ENCODE measurements at places on chromosomes 13 and 19.

- no peak for DNase-seq
These were observed 33.2 kb downstream of the DPF1 start for GRCh38 chr19:38190793-38191192.

DNA sequence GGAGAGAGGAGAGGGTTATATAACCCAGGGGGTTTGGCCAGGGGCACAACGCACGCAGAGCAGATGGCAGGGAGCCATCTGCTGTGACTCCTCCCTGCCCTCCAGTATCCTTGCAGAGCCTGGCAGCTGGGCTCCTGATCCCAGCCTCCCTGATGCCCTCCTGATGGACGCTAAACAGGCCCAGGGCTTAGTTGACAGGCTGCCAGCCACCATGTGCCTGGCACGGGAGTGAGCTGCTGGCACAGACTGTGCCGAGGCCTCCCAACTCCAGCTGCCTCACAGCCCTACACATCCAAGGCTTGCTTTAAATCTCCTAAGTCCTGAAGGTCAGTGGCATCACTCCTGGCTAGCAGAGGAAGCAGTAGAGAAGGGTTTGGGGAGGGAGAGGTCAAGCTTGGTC lies 16.7 kb downstream of the SYDE1 start:
- no peak for DNase-seq

DNA sequence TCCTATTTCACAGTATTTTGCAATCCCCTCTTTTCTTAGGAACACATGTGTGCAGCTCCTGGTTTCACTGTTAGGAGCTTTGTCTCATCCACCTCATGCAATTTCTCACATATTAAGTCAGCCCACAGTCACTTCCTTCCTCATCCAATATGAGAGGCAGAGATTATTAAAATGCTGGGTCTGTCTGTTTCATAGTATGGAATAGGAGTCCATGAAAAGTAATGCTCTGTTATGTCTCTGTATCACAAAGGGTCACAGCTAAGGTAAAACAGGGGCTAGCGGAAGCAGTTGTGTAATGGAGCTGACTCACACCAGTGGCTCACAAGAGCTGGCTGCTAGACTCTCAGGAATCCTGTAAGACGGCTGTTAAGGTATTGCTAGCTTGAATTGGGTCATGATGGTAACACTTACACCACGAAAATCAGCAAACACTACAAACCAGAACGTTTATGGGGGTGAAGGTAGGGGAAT lies 216.5 kb downstream of the EFNB2 start:
- DNase-seq: peak; percentile 20

- no peak for DNase-seq
These were observed 31.8 kb upstream of the ADGRE5 start for GRCh38 chr19:14349426-14349825.

DNA sequence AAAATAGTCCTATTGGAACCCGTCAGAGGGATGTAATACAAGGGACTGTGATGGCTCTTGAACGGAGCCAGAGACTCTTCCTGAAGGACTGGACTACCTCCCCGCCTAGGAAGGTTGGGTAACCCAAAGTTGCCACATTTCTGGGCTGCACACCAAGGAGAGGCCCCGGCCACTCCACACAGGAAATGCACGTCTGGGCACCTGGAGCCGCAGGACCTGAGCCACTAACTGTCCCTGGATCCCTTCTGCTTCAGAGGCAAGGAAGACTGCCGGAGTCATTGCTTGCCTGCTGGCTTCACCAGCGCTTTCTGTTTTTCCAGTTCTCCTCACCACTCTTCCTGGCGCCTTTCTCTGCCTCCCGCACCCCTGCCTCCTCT lies 1.2 kb upstream of the FLT1 start:
- no peak for DNase-seq

DNA sequence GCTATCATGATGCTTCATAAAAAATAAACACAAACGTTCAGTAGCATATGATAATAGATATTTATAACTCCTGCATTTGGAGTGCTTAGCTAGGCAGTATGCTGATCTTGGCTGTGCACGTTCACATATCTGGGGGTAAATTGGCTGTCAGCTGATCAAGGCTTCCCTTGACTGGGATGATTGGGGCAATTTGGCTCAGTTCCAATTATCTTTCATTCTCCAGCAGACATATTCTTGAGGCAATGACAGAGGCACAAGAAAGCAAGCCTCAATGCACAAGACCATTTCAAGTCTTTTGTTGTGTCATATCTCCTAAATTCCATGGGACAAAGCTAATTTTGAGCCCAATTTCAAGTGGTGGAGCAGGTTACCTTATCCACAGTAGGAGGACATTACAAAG lies 142.0 kb downstream of the DLEU7 start:
- DNase-seq: no peak

DNA sequence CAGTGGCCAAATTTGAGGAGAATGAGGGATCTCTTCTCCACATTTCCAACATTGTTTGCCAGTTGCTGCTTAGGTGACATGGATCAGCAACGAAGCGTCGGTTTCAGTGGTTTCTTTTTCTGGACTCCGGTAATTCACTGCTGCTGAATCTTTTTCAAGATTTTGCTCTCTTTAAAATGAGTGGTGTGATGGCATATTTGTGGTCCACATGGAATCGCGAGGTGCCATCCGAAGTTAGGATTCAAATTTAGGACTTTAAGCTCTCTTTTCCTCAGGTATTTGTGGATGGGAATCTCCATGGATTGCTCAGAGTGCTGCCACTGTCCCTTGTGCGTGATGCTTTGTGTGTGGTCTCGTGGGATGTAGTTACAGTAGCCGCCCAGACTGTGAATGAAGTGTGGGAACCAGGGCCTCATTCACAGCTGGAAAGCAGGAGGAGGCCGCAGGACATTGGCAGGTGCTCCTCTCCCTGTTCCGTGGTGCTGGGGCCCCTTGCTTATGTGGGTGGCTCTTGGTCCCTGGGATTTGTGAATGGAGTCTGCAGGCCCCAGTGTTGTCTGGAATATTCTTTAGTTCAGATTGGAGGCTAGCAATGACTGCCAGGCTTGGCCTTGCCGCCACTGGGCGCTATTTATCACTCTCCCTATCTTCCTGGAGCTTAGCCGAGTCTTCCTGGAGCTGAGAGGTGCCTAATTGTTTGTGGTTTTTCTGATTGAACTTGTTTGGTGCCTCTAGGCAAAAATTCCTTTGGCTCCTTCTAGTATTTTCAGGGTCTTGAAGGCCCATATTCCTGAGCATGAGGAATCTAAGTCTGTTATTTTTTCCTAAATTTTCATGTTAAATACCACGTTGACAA lies 1.5 kb downstream of the ILF3 start:
- DNase-seq: no peak

DNA sequence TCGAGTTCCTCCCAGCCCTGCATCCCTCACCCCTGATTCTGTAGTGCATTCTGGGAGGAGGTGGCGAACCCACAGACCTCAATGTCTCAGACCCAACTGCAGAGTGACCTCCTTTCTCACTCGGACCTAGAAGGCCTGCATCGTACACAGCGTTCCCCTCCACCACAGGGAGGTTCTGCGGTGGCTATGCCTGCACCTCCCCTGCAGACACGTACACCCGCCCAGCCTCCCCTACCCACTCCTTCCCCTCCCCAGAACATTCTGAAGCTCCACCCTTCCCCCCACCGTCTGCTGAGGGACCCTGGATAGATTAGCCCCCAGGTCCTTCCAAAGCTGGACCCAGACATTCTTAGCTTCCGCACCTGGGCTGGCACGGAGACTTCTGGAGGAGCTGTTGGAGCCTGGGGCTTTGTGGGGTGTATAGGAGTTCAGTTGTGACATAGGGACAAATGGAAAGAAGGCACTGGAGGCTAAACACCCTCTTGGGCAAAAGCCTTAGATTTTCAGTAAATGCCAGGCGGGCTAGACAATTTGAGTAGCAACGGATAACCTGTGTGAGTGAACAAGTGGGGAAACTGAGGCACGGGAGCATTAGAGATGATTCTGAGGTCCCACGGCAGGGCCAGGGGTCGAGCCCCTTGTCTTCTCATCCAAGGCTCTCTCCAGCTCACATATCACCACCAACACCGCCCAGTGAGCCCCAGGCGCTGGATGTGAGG lies 420 bp upstream of the FSD1 start:
- DNase-seq: no peak

GRCh38 chr19:53961523-53962356 lies 997 bp upstream of the CACNG8 start:
- no peak for DNase-seq

DNA sequence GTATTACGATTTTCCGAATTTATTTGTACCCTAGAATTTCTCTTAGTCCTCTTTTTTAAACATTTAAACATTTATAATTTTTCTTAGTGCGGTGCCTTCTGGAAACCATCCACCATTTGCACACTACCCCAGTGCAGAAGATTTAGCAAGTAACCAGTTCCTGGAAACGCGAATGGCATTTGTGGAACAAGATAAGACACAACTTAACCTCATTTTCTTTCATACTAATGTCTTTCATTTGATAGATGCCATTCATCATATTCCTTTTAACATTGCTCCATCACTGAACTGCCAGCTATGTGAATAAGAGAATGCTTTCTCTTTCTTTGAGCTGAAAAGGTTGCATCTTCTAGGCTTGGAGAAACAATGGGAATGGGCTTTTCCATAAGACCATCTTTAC lies 6.8 kb downstream of the FRY start:
- DNase-seq: no peak

- DNase-seq: no peak
These were observed 43.8 kb downstream of the ZNRF4 start for GRCh38 chr19:5498830-5499550.

DNA sequence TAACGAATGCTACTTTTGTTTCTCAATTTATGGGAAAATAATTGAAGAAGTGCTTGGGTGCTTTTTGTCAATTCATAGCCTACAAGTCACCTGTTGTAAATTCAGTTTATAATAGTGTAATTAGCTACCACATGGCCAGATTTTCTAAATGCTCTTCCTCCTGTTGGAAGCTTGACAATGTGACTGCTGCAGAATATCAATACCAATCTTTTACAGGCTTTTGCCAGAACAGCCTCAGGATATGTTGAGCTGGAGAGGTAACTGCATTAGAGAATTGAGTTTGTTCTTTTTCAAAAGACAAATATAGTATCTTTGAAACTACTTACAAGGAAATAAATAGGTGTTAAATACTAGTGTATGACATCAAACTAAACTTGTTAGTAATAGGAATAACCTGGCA lies 277.8 kb downstream of the POU4F1 start:
- no peak for DNase-seq

- DNase-seq: no peak
These were observed 23.4 kb downstream of the DOT1L start for GRCh38 chr19:2187159-2187558.

DNA sequence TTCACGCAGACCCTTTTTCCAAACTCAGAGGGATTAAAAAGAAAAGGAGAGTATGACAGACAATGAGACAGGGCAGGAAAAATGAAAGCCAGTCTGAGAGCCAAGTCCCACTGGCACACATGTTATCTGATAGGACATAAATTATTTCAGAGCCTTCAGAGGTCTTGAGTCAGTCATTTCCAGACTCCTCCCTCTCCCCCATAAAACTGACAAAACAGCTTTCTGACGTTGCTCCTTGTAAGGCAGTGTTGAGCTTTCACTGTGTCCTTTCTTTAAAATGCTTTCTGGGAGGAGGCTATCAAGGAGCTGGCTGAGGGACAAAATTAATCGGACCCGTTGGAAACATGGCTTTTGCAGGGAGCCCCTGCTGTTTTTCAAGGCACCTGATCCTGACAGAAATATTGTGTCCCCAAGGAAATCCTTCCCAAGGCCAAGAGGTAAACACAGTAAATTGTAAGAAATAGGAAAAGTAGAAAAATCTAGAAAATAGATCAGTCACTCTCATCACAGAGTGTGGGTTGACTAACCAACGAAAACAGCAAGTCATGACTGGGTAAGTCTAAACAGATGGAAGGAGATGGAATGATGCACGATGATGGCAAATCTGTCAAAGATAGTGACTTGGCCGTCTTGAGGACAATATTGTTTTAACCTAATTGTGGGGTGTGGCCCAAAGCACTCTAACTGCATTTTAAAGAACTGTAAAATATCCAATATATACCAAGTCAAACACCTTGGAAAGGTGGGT lies 89.7 kb downstream of the DCT start:
- DNase-seq: no peak

DNA sequence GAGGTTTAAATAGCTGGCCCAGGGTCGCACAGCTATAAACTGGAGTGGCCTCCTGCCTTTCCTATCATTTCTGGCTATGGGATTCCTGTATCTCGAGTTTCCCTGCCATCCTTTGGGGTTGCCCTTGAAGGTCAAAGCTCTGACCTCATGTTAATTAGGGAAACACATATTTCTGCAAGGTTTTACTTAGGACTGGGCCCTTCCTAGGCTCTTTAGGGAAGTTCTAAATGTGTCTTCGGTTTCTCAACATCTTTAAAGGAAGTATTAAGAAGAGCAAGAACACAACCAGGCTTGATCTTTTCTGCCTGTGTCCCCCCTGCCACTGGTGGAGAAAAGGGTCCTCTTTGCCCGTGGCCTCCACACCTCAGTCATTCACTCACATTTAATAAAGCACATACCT lies 10.8 kb downstream of the LCP1 start:
- DNase-seq: no peak

- no peak for DNase-seq
These were observed 391.6 kb downstream of the KCNRG start for GRCh38 chr13:50406831-50407230.

DNA sequence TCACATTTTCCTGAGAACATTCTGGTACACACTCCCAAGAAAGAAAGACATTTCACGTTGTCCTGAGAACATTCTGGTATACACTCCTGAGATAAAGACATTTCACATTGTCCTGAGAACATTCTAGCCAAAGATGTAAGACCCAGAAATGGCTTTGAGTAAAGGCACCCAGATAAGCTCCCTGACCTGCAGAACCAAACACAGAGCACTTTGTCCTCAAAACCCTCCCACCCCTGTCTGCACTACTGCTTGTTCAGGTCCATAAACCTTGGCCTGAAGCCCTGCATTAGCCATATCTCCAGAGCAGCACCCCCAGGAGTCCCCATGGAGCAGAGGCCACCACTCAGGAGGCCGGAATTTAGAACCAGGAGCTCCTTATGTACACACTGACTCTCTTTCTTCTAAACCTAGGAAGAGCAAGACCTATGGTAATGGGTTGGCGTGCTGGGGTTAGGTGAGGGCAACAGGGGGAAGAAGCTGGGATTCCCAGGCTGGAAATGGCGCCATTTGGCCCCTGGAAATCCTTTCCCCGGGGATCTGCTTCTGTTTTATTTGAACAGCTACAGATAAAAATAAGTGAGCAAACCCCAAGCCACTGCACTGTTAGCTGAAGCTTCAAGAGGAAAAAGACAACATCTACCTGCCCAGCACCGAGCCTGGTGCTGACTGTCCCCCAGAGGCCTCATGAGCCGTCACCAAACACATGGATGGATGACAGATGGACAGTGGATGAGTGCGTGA lies 13.7 kb downstream of the GAS6 start:
- no peak for DNase-seq

- no peak for DNase-seq
These were observed 123.0 kb downstream of the SLC7A1 start for GRCh38 chr13:29472332-29472961.

DNA sequence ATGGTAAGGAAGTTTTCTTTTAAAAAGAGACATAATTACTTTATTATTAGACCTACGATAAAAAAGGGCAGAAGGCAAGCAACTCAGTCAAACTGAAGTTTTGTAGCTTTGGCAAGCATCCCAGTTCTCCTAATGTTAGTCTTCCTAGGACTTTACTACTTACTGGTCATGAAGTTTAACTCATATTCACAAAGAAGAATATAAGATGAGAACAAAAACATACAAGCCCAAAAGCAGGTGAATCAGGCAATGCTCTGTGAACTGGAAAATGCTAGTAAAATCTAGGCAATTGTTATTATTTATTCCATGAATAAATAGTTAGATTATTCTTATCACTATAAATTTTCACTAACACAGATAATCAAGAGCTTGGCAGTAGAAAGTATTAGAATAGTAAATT lies 85.0 kb downstream of the MIPEP start:
- no peak for DNase-seq

GRCh38 chr19:40356681-40357595 lies 8.4 kb downstream of the PLD3 start:
- peak; percentile 60 for DNase-seq

All from smooth muscle cell of the brain vasculature (primary cell).